ENCODE measurements at places on chromosomes 1 and 21. TPM values are rescaled to one million over a fixed set of nuclear protein-coding genes. Genes with fewer than 3 reads are reported as not detected.

GRCh38 chr1:54848134-54848948, 38.7 kb downstream of the DHCR24 start:
- H3K4me3 ChIP-seq = no peak overlapping the region
- no peaks in the 10 kb centered on the region for H3K27me3 ChIP-seq
- H3K4me1 ChIP-seq = no peaks in the 10 kb centered on the region
- DNase-seq = no peak
- peaks cover 11% of the 10 kb centered on the region for H3K36me3 ChIP-seq
- H3K27ac ChIP-seq = no peak overlapping the region

- peaks cover 8% of the 10 kb centered on the region for H3K4me1 ChIP-seq
- H3K27ac ChIP-seq = no peak overlapping the region
- DNase-seq = no peak
- no peaks in the 10 kb centered on the region for H3K36me3 ChIP-seq
- H3K27me3 ChIP-seq = peaks cover 18% of the 10 kb centered on the region
Measured at GRCh38 chr1:232174306-232174705, 455.6 kb downstream of the SIPA1L2 start.

- H3K27ac ChIP-seq = no peak overlapping the region
- peaks cover 12% of the 10 kb centered on the region for H3K27me3 ChIP-seq
- no peak overlapping the region for H3K4me3 ChIP-seq
- no peaks in the 10 kb centered on the region for H3K36me3 ChIP-seq
- DNase-seq = no peak
- no peaks in the 10 kb centered on the region for H3K4me1 ChIP-seq
Measured at GRCh38 chr1:225684741-225685140, 31.8 kb upstream of the ENAH start.

MYOG gene
- total RNA-seq = not detected
